AG09309 (cell line): ENCODE measurements at places on chromosomes 4 and X.

DNA sequence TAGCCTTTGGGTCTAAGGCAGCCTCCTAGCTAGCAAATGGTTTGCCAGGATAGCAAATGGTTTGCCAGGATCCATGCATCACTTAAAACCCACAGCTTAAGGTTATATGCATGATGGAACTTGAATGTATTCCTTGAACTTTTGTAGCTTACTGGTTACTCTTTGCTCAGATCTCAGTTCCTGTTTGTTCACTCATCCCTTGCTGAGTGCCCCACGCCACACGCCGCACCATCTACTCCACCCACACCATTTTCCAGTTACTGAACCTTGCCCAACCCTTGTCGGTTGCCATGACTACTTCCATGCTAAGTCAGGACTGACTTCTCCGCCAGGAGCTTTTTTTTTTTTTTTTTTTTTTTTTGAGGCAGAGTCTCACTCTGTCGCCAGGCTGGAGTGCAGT lies 29.5 kb upstream of the XIAP start:
- DNase-seq: peak; percentile 27

- no peak for DNase-seq
These were observed 123.4 kb upstream of the SFRP2 start for GRCh38 chr4:153912301-153912700.

DNA sequence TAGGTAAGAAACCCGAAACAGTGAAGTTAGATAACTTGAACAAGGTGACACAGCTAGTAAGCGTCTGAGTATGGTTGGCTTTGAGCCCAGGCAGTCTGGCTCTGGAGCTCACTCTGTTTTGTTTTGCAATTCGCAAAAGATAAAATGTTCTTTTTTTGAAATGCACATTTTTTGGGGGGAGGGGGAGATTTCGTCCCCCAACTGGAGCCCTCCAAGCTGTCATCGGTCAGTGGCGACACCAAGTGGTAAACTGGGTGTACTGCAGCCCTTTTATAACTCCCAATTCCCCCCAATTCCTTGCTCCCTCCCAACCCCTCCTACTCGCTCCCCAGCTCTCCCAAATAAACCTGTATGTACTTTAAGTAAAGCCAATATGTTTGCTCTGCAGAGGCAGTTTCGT lies 2.8 kb upstream of the CLCN5 start:
- peak; percentile 11 for DNase-seq

DNA sequence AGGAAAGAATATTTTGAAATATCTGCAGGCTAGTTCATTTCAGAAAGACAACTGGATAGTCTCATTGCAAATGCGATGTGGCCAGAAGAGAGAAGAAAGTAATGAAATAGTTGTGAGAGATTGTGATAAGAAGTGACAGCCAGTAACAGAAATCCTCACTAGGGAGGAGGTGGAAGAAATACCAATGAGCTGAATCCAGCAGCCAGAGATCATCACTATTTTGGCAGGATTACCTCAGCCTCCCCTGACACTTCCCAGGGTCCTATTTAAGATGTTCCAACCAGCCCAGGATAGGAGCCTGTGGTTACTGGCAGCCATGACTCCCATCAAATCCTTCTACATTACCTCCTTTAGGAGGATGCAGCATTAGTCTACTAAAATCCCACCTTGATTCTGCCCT lies 76.7 kb upstream of the ARHGAP24 start:
- no peak for DNase-seq

- DNase-seq: no peak
These were observed 113.9 kb downstream of the AGTR2 start for GRCh38 chrX:116284400-116284799.

DNA sequence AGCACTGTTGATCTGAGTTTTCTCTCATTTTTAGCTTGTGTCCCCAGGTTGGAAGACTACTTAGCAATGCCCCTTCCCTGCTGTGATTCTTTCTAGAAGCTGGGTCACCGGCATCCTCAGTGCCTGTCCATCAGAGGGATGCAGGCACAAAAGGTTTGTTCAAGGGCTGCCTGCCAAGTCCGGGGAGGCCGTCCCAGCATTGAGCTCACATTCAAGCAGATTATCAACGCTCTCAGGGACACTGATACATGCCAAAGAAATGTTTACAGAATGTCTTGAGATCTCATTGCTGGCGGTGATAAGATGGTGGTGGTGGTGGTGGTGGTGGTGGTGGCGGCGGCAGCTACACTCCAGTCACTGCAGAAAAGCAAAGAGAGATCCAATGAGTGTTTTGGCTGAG lies 79.6 kb upstream of the VCX3A start:
- no peak for DNase-seq

GRCh38 chrX:40174001-40174853 lies 76.5 kb upstream of the BCOR start:
- DNase-seq: no peak

DNA sequence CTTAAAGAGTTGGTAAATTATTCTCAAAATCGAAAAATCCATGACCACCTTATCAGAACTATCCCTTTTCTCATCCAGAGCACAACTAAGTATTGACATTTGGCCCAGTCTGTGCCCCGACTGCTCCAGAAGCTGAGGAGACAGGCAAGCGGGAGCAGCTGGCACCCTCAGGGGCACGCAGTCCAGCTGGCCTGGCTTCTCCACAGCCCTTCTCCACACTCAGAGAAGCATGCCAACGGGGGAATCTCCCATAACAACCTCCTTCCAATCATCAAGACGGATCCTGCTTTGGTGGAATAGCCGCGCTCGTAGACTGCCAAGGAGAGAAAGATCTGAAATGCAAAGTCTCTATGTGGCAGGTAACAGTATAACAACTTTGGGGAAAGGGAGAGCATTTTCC lies 85.4 kb downstream of the AFAP1 start:
- DNase-seq: no peak

- DNase-seq: no peak
These were observed 1159.3 kb upstream of the TENM3 start for GRCh38 chr4:181083757-181084361.

- DNase-seq: no peak
These were observed 181.3 kb upstream of the STK26 start for GRCh38 chrX:131841496-131842437.

DNA sequence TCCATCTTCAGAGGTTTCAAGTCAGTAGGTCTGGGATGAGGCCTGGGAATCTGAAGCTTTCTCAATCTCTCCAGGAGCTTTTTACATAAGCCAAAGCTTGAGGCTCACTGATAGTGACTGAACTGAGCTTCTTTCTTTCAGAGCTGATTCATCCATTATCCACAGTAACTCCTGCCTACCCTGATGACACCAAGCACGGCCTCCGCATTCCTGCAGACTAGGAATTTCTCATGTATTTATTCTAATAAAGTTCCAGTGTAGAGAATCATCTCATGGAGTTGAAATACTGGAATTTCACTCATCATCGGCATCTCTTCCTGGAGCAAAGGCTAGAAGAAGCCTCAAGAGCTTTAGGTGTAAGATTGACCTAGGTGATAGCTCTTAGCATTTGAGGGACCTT lies 12.1 kb upstream of the DCTD start:
- peak; percentile 83 for DNase-seq

- DNase-seq: no peak
These were observed 6.4 kb upstream of the PITX2 start for GRCh38 chr4:110629214-110629754.

DNA sequence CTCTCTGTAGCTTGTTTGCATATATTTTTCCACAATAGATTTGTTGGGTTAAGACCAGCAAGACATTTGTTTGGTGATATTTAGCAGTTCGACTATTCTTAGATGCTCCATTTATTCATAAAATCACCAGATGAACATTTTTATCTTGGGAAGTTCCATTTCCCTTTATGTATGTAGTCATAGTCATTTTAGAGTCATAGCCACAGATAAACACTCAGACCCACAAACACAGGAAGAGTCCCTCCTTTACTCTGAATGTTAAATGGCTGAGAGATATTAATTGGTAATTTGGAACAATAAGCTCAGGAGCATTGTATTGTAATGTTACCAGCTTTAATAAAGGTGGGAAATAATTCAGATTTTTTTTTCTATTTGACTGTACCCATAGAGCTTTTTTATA lies 1608.7 kb downstream of the STIM2 start:
- DNase-seq: no peak

DNA sequence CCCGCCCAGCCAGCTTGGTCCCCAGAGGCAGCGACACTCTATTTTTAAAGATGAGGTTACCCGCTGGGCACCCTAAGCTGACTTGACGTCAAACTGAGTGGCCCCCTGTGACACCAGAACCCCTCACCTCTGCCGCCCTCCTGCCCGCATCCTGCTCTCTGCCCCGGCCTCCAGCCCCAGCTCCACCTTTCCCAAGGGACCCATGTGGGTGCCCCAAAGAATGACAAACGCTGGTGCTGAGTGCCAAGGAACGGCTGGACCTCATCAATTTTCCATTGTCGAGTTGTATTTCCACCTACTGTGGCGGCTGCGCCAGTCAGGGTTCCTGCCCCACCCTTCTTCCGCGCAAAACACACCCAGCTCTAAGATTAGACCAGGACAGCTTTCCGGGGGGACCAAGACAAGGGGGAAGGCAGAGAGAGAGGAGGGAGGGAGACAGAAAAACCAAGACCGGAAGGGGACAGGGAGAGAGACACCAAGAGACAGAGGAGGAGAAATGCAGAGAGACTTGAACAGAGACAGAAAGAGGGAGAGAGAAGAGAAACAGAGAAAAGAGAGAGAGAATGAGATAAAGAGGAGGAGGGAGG lies 2.0 kb downstream of the PRKX start:
- no peak for DNase-seq

DNA sequence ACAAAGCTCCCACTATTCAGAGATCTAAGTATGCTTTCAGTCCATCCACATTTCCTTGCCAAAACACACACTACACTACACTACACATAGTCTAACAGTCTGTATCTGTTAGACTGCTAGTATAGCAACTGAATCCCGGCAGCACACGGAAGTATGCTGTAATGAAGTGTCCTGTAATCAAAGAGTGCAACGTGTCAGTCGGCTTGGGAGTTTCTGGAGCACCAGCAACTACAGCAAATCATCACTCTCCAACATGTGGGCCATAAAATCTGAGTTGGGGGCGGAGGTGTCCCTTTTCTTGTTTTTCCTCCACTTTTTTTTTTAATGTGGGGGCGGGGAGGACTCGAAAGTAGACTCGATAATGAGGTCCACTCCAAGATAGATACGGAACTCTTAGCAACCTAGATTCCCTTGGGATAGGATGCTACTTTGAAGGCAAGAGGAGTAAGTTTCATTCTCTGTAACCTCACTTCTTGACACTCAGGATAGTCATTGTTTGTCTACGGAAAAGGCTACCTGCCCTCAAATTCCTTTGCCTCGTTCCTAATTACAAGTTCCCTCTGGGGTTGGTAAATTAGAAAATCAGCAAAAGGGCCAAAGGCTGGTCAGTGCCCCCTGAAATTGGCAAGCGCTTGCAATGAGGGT lies 722 bp downstream of the SLC10A7 start:
- DNase-seq: peak; percentile 23

DNA sequence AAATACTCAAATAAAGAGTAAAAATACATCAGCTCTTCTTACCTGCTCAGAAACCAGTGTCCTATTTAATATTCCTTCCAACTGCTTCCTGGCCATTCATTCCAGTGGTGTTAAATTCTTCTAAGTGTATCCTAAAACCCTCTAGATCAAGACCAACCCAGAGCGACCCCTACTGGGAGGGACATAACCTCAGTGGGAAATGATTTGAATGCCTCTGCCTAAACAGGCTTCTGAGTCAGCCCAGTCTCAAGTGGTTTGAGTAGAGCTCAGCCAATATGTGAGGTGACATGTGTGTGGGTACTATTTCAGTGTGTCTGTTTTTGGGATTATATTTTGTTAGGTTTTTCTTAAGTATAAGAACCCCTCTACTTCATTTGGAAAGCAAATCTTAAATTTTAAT lies 133.6 kb upstream of the ARHGEF9 start:
- no peak for DNase-seq
